ENCODE measurements at places on chromosomes 3 and 15. TPM values are rescaled to one million over a fixed set of nuclear protein-coding genes. Genes with fewer than 3 reads are reported as not detected.

GRCh38 chr3:134039161-134039862 is 9.6 kb upstream of the SLCO2A1 start:
- no peak for DNase-seq

GRCh38 chr3:171854649-171855305 is 11.6 kb downstream of the TMEM212 start:
- DNase-seq: no peak

GRCh38 chr15:25862472-25863110 is 536 bp downstream of the ATP10A start:
- DNase-seq: peak; percentile 69

DNA sequence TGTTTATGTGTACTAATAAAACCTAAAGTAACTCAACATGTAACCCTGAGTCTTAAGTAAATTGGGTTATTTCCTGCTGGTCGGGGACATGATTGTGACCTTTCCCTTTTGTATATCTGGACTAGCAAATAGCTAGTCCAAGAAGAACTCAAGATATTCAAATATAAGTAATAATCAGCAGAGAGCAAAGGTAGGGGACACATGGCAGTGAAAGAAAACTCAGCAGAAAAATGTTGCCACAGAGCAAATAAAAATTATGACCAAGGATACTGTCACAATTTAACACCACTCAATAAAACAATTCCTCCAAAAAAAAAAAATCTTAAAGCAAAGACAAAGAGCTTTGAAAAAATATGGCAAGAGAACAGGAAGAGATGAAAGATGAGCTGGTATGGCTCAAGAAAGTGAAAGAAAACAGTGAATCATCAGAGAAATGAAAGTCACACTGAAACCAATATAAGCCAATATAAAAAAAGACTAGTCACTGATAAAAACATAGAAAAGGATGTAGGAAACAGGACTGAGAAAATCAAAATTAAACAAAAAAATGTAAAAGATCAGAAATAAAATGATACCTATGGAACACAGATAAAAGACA is 43.4 kb downstream of the HLTF start:
- no peak for DNase-seq

- no peak for DNase-seq
Observed at GRCh38 chr3:133703915-133704314, 42.2 kb upstream of the TOPBP1 start.

DNA sequence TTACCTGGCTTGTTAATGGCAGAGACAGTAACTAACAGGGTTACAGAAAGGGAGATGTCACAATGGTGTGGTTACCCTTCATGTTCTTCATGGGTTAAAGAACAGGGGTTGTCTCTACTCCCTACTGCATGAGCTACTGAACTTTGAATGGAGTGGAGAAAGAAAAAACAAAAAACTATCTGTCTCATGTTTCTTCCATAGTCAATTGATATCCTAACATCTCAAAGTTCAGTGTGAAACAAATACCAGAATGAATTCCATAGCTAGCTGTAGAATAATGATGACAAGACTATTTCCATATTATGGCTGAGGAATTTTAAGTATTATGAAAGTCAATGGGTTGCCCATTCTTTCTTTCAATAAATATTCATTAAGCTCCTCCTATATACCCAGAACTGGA is 161.3 kb upstream of the LPP start:
- no peak for DNase-seq

DNA sequence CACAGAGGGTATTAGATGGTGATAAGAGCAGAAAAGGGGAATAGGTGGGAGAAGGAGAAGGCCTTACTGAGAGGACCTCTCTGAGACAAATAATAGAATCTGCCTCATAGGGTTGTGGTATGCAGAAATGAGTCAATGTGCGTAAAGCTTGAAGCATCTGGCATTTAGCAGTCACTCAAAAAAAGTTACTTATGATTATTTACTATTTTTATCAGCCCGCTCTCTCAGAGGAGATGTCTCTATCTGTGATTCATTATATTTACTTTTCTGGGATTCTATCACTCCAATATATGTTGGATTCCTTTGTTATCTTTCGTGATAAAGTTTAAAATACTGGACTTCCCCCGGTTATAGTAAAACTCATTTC is 4.6 kb upstream of the TM4SF1 start:
- DNase-seq: no peak

GRCh38 chr15:45637552-45638033 is 2.8 kb downstream of the SQOR start:
- DNase-seq: peak; percentile 74

- DNase-seq: no peak
Observed at GRCh38 chr3:57000012-57000411, 60.5 kb upstream of the SPATA12 start.

GRCh38 chr15:45641999-45642932 is 7.4 kb downstream of the SQOR start:
- DNase-seq: no peak

Gene TMEM207
- total RNA-seq: not detected

Gene C3orf52
- 3.4 TPM for total RNA-seq

Gene MNS1
- total RNA-seq: 0.82 TPM

Gene MOBP
- total RNA-seq: not detected

Gene KNG1
- not detected for total RNA-seq

Gene DPPA2
- total RNA-seq: not detected

Gene NRG4
- not detected for total RNA-seq

Gene TMEM266
- total RNA-seq: 0.11 TPM

Gene MYL3
- total RNA-seq: not detected
